ENCODE measurements at places on chromosomes 5 and 9. TPM values are rescaled to one million over a fixed set of nuclear protein-coding genes. Genes with fewer than 3 reads are reported as not detected.

- DNase-seq = no peak
Observed at GRCh38 chr5:52869391-52869790, 81.7 kb downstream of the ITGA1 start.

Gene SEMA6A
- total RNA-seq = not detected

DNA sequence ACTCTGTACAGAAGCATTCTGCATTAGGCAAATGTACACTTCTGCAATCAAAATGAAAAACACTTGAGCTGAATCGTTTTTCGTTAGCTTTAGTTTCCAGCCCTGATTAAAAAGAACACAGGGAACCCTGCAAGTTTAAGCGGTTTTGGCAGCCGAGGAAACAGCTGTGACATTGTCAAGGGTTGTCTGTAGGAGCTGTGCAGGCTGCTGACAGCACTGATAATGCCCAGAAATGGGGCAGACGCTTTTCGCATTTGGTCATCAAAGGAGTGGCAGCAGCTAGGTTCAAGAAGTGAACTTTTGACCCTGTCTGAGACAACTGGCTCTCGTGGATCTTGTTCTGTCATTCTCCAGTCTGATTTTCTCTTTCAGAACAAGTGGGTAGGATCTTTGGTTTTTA is 165.6 kb upstream of the CCDC152 start:
- no peak for DNase-seq

GRCh38 chr9:134179918-134180785 is 15.8 kb upstream of the RNU6ATAC start:
- DNase-seq = no peak

DNA sequence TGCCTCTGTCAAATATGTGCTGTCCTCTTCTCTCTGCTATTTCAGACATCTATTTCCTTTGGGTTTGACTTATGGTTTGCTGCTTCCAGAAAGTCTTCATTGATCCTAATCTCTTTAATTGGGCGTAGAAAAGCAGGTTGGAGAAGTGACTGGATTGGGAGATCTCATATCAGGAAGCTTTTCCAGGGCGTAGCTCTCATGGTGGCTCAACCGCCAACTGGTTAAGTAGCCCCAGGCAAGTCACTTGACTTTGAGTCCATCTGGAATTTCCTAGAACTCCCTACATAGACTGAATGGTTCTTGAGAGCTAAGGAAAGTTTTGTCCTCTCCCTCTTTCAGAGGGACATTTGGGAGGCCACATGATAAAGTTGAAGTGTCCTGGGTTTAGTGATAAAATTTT is 192.3 kb upstream of the GLRA1 start:
- DNase-seq = no peak

Gene UGT3A2
- not detected for total RNA-seq

DNA sequence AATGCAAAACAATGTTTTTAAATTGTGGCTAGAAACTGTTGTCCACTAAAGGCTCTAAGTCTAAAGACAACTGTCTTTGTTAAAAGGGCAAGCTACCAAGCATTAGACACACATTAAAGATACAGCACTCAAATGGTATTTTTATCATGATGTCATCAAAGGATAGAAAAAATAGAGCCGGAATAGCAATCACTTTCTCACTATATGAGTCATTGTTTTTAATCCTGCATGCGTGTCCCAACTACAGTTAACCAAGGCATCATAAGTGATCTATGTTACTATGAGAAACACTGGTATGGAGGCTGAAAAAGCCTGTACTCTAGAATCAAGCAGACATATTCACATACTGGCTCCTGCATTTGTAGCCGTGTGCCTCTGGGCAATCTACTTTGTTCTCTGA is 1.9 kb upstream of the PJA2 start:
- no peak for DNase-seq

- no peak for DNase-seq
Observed at GRCh38 chr5:86570427-86571083, 47.2 kb upstream of the COX7C start.

- no peak for DNase-seq
Observed at GRCh38 chr5:33995865-33996264, 11.4 kb upstream of the SLC45A2 start.

DNA sequence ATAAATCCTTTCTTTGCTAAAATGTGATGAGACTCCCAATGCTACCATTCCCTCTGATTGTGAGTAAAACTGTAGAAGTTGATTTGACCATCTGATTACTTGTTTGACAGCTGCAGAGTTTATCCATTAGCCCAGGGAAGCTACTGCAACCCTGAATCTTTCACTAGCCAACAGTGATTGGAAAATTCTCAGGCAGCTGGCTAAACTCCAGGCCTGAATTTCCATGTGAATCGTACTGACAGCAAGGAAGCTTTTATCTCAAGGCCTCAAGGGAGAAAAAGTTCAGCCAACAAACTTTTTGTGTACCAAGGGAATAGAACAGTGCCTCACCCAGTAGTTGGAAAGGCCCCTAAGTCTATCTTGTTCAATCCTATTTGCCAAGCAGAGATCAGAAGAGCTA is 246.7 kb upstream of the TRPM3 start:
- no peak for DNase-seq

GRCh38 chr5:54825005-54825404 is 160.4 kb downstream of the ESM1 start:
- DNase-seq = no peak

- no peak for DNase-seq
Observed at GRCh38 chr5:135076051-135076491, 42.0 kb upstream of the PITX1 start.

GRCh38 chr9:69932901-69933300 is 110.7 kb upstream of the MAMDC2 start:
- no peak for DNase-seq

DNA sequence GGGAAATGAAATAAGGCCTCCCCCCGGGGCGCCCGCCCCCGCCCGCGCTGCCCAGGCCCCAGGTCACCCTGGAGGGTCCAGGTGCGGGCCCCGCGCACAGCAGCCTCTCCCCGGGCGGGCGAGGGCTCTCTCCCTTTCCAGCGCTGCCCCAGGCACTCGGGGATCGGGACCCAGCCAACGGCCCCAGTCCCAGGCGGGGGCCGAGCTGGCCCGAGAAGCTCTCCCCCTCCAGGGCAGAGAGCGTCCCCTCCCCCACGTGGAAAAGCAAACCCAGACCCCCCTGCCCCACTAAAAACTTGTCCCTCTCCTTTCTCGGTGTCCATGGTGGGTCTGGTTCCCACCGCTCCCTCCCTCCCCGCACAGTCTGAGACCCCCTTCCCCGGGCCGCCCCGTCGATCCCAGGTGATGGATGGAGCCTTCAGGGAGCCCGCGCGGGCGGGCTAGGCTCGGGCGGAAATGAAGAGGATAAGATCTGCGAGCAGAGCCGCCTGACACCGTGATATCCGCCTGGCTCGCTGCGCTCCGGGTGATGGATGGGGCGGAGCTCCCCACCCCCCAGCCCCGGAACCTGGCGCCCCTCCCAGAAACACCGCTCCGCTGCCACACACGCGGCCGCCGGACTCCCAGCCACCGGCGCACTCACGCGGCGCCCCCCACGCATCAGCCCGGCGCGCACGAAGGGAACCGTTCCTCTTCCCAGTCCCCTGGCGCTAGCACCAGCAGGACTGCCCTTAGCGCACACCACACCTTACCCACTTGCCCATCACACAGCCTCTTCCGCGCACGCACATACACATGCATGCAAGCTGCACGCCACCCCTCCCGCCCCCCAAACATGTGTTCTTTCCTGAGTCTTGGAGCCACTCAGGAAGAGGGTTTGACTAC is 81.7 kb upstream of the ZBTB43 start:
- peak; percentile 71 for DNase-seq

DNA sequence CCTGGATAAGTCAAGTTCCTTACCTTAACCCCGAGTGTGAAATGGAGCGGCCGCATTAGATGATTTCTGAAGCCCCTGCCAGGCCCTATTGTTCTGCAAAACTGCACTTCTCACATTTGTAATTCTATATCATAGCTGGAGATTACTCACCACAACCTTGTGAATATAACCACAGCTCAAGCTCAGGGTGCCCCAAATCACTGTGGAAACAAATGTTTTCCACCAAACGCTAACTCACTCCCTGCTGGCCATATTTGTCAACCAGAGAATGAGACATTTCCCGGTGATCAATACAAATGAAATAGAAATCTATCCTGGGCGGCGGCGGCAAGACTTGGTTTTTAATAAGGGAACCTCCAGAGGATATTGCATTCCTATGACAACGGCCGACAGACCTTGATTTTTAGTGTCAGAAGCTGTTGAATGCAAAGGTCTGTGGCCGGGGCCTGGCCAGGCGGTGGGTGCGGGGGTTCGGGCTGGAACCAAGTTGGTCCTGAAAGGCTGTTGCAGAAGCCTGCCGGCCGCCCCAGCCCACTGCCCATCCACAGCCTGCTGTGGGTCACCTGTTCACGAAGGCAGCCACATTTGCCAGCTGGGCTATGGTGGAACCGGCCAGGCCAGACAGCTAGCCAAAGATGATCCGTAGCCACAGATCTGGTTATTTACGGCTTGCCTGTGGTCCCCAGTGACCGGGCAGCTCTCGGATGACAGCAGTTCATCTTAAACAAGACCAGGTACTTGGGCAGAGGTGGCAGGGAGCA is 93.9 kb upstream of the LMX1B start:
- no peak for DNase-seq

GRCh38 chr9:89903141-89903475 is 298.3 kb downstream of the GADD45G start:
- no peak for DNase-seq

Gene GNAQ
- total RNA-seq = 55.9 TPM

DNA sequence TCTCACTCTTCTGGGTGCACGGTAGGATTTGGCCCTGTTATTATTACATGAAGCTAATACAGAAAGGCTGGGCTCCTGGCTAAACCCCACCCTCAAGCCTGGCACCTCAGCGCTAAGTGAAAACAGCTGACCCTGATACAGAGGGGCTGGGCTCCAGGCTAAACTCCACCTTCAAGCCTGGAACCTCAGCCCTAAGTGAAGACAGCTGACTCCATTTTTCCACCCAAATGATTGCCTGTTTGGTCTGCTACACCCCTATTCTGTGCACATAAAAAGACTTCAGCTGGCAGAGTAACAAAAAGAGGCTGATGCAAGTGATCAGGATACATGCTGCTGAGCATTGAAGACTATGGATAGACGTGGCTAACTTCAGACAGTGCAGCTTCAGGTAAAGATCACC is 148.4 kb upstream of the CLINT1 start:
- no peak for DNase-seq

DNA sequence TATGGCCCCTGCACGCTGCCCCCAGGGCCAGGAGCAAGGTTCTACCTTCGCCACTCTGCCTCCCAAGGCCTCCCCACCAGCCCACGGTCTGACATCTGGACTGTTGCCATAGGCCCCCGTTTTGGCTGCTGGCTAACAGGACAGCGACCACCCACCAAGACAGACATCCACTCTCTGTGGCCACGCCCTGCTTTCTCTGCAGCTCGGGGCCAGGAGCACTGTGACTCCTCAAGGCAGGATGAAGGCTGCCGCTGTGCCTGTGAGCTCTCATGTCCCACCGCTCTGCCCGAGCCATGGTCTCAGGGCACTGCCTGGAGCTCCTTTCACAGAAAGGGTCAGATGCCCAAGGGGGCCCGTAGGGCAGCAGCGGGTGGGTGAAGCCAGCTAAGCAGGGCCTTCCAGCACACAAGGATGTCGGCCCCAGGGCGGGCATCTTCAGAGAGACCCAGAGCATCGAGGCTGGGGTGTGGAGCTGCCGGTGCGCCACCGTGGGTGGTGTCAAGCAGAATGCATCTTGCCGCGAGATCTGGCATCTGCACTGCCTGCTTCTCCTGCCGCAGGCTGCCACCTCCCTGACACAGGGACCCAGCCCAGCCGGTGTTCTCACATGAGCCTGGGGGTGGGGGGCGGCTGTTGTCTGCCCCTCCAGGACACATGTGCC is 92.2 kb upstream of the ADAMTS2 start:
- DNase-seq = no peak

GRCh38 chr9:119282476-119283077 is 86.7 kb downstream of the BRINP1 start:
- no peak for DNase-seq

GRCh38 chr5:176144508-176144907 is 93.7 kb upstream of the SIMC1 start:
- DNase-seq = no peak

DNA sequence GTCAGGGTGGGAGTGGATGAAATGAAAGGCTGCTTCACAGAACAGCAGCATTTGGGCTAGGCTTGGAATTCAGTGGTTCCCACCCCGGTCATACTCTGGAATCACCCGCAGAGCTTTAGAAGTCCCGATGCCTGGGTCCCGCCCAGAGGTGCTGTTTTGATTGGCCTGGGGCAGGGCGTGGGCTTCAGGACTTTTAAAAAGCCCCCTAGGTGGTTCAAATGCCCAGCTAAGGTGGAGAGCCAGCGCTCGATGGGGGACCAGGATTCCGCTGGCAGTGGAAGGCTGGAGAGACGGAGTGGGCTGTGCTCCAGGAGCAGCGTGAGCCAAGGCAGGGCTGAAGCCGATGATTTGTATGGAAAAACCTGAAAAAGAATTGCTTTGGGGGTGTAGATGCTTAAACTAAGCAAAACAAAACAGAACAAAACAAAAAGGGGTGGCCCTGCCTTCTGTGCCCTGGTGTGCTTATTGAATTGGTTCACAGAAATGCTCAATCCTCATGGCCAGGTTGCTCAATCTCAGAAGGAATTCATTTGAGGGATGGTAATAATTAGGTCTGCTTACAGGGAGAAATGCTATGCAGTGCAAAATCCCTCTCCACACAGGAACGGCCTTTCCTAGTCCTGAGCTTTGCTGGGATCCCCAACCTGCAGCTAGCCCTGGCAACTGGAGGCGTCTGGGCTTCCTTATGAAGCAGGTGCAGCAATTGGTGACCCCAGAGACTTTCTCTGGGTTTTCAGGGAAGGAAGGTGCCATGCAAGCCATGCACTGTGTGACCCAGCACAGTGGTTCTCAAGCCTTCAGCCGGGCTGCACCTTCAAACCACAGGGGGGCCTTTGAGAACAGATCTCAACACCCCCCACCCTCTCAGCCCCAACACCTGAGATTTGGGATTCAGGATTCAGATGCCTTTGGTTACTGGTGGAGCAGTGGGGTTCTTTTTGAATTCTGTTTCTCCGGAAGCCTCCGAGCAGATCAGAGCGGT is 174.0 kb upstream of the ZNF618 start:
- no peak for DNase-seq
